ENCODE measurements at places on chromosomes 7 and 10. TPM values are rescaled to one million over a fixed set of nuclear protein-coding genes. Genes with fewer than 3 reads are reported as not detected.

DNA sequence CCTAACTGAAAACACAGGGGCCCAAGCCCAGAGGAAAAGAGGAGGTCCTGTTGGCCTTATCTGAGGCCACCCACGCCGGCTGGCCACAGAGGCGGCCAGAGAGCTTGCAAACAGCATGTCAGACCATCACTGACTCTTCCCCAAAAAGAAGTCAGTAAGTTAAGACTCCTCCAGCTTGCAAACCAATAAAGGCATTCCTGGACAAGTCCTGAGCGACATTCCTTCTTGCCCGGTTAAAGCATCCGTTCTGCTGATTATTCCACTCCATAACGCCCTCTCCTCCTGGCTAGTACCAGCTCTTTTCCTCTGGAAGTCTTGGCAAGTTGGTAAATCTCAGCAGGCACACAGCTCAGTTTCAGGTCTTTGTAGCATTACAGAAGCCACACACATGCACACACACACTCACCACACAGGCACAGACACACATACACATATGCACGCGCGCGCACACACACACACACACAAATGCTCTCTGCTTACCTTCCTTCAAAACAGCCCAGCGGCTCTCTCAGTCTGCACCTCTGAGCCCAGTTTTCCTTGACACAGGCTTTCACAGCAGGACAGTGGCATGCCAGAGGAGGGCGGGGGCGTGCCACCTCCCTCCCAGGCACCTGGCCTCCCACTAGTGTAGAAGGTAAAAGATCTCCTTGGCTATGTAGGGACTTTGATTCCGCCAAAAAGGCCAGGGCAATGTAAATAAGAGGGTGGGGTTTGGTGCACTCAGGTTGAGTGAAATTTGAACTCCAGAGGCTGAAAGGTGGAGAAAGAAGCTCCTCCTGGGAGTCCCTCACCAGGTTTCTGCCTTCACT, 201.4 kb downstream of the TNS3 start:
- DNase-seq: peak; percentile 22

DNA sequence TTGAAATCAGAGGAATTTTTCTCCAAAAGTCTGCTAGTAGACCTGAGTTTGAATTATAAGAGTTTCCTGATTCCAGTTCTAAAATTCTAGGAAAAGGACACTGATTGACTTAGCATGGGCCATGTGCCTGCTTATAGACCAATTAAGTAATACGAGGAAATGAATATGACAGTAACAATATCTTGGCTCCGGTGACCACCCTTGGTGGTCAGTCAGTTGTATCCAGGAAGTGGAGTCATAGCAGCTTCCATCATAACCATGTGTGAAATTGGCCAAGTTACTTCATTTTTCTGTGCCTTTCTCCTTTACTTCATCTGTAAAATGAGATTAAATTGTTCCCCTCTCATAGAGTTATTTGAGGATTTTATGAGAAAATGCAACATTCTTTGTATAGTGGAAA, 66.9 kb downstream of the MTPAP start:
- DNase-seq: no peak

GRCh38 chr7:129872054-129872453, 80.7 kb downstream of the UBE2H start:
- DNase-seq: no peak

GRCh38 chr10:49296382-49296781, 2.6 kb upstream of the C10orf71 start:
- DNase-seq: no peak

GRCh38 chr7:70239918-70240317, 641.6 kb downstream of the AUTS2 start:
- DNase-seq: no peak

- no peak for DNase-seq
These were observed 4.4 kb upstream of the MAD1L1 start for GRCh38 chr7:2237109-2237602.

Gene UNCX
- not detected for total RNA-seq

DNA sequence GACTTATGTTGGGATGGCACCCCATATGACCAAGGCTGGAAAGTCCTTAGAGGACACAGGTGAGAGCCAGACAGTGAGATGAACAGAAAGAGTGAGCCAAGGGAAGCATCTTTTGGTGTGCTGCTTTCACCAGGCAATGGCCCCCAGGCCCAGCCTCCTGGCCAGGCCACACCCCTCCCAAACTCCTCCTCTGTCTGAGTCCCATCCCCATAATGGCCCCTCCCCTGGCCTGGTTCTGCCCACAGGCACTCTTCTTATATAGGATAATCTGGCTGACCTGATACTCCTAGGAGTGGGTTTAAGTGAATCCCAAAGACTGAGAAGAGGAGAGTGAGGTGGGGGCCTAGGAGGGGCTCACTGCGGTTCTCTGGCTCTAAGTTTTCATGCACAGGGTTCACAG, 252.5 kb downstream of the RPS24 start:
- no peak for DNase-seq

Gene C10orf88
- total RNA-seq: 1.6 TPM

GRCh38 chr7:140035400-140036223, 27.1 kb downstream of the PARP12 start:
- DNase-seq: no peak

DNA sequence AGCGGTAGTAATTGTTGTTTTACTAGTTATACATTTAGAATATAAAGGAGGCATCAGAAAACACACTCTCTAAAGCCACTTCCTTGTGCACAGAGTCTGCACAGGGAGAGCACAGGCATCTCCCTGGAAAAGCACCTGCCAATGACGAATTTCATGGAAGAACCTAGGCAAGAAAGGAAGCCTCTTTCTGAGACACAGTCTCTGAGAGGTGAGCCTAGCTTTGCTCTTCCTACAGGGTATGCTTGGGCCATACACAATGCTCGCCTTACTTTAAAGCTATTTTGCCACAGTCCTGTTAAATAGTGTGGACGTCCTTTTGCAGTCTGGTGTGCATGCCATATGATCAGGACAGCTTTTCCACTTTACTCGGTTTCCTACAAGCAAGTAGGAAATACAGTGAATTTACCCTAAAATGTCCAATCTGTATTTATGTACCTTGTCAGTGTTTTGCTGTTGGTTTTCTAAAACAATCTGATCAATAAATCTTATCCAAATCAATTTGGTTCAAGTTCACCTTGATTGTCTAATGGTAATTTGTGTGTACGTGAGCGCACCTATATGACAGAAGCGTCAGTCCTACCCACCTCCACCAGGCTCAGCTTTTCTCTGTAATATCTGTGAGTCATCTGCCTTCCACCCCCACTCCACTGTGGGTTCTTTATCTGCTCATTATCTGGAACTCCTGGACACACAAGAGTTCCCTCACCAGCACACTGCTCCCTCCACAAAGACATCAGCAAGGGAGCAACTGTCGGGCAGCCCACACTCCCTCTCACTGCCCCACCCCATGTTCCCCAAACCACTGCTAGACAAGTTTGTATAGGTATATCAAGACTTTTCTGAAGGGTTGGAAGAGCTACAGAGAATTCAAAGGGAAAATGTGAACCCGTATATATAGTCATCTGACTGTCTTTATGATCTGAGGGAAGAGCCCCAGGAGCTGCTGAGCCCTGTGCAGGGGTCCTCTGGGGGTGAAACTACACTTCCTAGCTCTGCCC, 65.2 kb downstream of the KLHDC10 start:
- no peak for DNase-seq

Gene ZKSCAN5
- total RNA-seq: 4.7 TPM

DNA sequence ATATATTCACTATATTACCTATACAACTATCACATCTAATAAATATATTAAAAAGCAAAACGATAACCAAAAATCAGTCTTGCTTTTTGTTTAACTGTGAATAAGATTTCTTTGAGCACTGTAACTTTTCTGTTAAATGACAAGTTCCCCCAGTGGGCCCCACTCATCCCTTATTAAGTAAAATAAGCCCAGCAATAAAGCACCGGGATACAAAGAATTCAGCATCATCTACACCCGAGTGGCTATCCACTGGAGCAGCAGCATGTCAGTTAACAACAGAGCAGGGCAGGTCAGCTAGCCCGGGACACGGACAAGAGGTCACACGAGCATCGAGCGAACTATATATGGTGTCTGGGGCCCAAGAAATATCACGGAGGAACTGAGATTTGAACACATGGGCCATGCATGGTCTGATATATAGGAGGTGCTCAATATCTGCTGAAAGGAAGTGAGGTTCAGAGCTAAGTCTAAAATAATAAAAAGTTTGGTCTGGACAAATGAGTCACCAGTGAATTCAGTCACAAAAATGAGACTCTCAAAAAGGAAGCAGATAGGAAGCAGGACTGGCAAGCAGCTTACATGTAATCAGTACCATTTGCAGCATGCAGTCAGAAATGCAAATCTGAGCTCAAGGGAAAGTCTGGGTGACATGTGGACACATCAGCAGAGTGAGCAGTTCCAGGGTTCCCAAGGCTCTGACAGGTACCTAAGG, 4.1 kb downstream of the ERCC6 start:
- DNase-seq: no peak

- DNase-seq: no peak
These were observed 58.7 kb downstream of the BMPR1A start for GRCh38 chr10:86815035-86815617.

Gene PILRA
- total RNA-seq: not detected
